ENCODE measurements at places on chromosomes 16 and 17.

DNA sequence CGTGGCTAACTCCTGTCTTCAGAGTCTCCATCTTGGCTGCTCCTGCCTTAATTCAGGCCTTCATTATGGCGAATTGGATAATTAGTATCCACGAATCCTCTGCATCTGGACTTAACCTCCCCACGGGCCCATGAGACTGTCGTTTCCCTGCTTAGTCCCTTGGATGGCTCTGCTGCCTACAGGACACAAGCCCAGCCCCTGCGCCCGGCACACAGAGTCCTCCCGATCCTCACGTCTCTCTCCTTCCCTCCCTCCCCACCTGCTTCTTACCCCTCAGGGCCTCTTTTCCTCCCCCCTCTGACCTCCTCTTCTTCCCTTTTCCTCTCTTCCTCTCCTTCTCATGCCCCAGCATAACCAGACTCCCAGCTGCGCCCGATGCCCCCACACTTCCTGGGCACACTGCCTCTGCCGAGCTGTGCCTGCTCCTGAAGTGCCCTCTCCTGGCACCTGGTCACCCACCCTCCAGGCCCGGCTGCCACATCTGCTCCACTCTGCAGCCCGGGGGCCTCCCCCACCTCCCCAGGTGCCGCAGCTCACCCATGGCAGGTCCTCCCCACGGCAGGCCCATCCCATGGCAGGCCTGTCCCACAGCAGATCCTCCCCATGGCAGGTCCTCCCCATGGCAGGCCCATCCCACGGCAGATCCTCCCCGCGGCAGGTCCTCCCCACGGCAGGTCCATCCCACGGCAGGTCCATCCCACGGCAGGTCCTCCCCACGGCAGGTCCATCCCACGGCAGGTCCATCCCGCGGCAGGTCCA lies 45.9 kb downstream of the RPH3AL start:
- no peak overlapping the region for H3K4me3 ChIP-seq
- H3K27me3 ChIP-seq: peaks cover 18% of the 10 kb centered on the region
- H3K36me3 ChIP-seq: no peaks in the 10 kb centered on the region
- DNase-seq: no peak
- H3K4me1 ChIP-seq: no peaks in the 10 kb centered on the region

GRCh38 chr17:40458851-40459482 lies 15.7 kb downstream of the IGFBP4 start:
- H3K4me1 ChIP-seq: peaks cover 29% of the 10 kb centered on the region
- no peak overlapping the region for H3K27ac ChIP-seq
- no peak overlapping the region for H3K4me3 ChIP-seq
- DNase-seq: no peak
- H3K36me3 ChIP-seq: peaks cover 22% of the 10 kb centered on the region

DNA sequence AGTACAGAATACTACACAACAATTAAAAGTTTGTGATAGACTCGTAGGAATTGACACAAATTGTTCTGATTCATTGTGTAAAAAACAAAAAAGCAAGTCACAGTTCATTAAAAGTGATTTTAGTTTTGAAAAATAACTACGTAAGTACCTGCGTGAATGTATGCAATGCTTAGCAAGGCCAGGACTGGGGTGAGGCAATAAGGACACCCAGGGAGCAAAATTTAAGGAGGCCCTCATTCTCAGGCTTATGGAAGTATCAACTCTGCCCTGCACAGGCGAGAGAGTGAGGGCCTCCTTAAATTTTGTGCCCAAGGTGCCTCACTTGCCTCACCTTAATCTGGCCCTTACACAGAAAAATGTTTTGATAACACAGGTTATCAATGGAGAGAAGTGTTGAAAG lies 31.4 kb downstream of the NOG start:
- H3K4me1 ChIP-seq: no peaks in the 10 kb centered on the region
- H3K27ac ChIP-seq: no peak overlapping the region
- peaks cover 5% of the 10 kb centered on the region for H3K27me3 ChIP-seq
- no peak overlapping the region for H3K4me3 ChIP-seq
- no peaks in the 10 kb centered on the region for H3K36me3 ChIP-seq

DNA sequence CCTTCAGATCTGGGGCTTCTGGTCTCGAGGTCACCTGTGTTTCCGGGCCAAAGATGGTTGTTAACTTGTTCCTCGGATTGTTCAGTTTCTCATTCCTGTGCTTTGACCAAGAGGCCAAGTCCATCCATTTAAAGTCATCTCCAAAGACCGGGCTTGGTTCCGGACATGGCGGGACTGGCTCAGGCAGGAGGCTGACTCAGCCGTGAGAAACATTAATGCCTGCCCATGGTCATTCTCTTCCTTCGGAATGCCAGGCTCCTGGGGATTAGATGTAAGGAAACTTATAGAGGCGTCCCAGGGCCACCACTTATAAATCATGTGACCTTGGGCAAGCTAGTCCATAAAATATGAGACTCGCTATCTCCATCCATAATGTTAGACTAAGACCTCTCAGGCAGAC lies 13.6 kb upstream of the NKD1 start:
- no peak overlapping the region for H3K27ac ChIP-seq
- DNase-seq: no peak
- no peak overlapping the region for H3K4me3 ChIP-seq

GRCh38 chr17:39601758-39602532 lies 5.8 kb downstream of the NEUROD2 start:
- H3K4me1 ChIP-seq: no peaks in the 10 kb centered on the region
- no peaks in the 10 kb centered on the region for H3K36me3 ChIP-seq
- no peak overlapping the region for H3K4me3 ChIP-seq
- peaks cover 95% of the 10 kb centered on the region for H3K27me3 ChIP-seq

DNA sequence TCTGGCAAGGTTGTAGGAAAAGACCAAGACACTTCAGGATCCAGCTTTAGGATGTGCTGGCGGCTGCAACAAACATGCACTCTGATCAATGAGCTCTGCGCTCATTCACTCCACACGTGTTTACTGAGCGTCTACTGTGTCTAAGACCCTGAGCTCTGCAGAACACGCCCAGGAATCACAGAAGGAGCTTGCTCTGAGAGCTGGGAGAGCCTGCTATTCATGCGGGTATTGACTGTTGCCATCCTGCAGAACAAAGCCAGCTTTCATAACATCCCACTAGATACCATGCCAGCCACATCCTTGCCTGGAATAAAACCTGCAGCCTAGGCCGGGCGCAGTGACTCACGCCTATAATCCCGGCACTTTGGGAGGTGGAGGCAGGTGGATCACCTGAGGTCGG lies 44.1 kb downstream of the NXN start:
- no peak overlapping the region for H3K4me3 ChIP-seq
- no peaks in the 10 kb centered on the region for H3K36me3 ChIP-seq
- no peak overlapping the region for H3K27ac ChIP-seq

- H3K36me3 ChIP-seq: peaks cover 29% of the 10 kb centered on the region
- H3K27ac ChIP-seq: peak overlapping the region; percentile 89
- peaks cover 29% of the 10 kb centered on the region for H3K4me1 ChIP-seq
- peak overlapping the region; percentile 88 for H3K4me3 ChIP-seq
- DNase-seq: peak; percentile 55
- no peaks in the 10 kb centered on the region for H3K27me3 ChIP-seq
Observed at GRCh38 chr17:78839762-78840529, 668 bp downstream of the USP36 start.

DNA sequence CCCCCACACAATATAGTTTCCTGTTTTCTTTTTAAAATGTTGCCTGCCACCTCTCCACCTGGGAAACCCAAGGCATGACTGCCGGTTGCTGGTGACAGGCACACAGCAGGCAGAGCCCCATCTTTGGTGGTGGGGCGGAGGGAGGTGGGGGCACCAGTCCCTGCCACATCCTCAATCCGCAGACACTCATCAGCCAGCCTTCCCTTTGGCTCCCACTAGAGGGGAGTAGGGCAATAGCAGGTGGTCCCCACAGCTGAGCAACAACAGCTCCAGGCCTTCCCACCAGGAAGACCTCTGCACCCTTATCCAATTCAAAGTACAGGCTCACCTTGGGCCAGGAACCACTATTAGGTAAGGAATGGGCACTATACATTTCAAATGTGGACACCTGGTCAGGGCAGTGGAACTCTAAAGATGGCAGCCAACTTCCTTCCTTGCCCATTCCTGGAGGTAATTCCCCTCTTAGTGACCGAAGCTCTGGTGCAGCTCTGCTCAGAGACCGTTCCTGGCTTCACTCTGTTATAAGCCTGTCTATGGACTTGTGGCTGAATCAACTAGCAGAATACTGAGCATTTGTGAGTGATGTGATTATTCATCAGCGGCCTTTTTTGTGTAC lies 13.9 kb downstream of the RECQL5 start:
- no peaks in the 10 kb centered on the region for H3K4me1 ChIP-seq
- no peak overlapping the region for H3K27ac ChIP-seq
- no peak overlapping the region for H3K4me3 ChIP-seq
- H3K27me3 ChIP-seq: no peaks in the 10 kb centered on the region
- DNase-seq: peak; percentile 12

DNA sequence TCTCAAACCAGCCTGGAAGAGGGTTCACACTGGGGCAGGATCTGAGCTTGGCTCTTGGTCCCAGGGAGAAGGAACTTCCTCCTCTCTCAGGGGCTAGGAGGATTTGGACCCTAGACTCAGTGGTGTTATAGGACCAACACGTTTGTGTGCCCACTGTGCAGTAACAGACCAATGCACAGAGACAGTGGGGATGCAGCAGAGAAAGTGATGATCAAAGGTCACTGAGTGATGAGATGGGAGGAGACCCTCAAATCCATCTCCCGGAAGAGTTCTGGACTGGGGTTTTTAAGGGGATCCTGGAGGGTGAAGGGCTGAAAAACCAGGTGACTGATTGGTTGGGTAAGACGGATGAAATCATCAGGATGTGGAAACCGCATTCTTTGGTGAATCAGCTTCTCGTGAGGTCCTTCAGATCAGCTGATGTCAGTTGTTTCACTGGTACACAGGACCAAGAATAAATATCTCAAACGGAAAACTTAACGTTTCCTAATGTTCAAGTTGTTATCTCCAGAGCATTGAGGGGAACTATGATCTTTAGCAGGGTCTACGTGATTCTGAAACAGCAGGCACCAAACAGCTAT lies 3.3 kb upstream of the VAC14 start:
- H3K4me1 ChIP-seq: peaks cover 36% of the 10 kb centered on the region
- peak overlapping the region; percentile 91 for H3K27ac ChIP-seq
- peak overlapping the region; percentile 1 for H3K4me3 ChIP-seq
- no peaks in the 10 kb centered on the region for H3K27me3 ChIP-seq
- DNase-seq: peak; percentile 92

- H3K27me3 ChIP-seq: no peaks in the 10 kb centered on the region
- no peak overlapping the region for H3K27ac ChIP-seq
- H3K4me1 ChIP-seq: peaks cover 7% of the 10 kb centered on the region
- H3K4me3 ChIP-seq: no peak overlapping the region
Observed at GRCh38 chr16:81189100-81189664, 49.3 kb upstream of the BCO1 start.

GRCh38 chr17:33318241-33318640 lies 25.1 kb upstream of the ASIC2 start:
- DNase-seq: no peak
- no peak overlapping the region for H3K4me3 ChIP-seq
- no peaks in the 10 kb centered on the region for H3K27me3 ChIP-seq
- H3K27ac ChIP-seq: no peak overlapping the region
- no peaks in the 10 kb centered on the region for H3K36me3 ChIP-seq

DNA sequence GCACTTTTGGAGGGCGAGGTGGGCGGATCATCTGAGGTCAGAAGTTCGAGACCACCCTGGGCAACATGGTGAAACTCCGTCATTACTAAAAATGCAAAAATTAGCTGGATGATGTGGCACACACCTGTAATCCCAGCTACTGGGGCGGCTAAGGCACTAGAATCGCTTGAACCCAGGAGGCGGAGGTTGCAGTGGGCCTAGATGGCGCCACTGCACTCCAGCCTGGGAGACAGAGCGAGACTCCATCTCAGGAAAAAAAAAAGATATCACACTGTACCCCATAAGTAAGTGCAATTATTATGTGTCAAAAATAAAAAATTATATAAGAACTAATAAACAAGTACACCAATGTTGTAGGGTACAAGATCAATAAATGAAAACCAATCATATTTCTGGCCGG lies 200.0 kb downstream of the CDRT15L2 start:
- H3K27ac ChIP-seq: no peak overlapping the region
- H3K4me1 ChIP-seq: no peaks in the 10 kb centered on the region
- DNase-seq: no peak
- no peak overlapping the region for H3K4me3 ChIP-seq

- no peaks in the 10 kb centered on the region for H3K27me3 ChIP-seq
- no peaks in the 10 kb centered on the region for H3K36me3 ChIP-seq
- no peak overlapping the region for H3K27ac ChIP-seq
- H3K4me1 ChIP-seq: peaks cover 19% of the 10 kb centered on the region
Observed at GRCh38 chr16:1775846-1776671, 3.1 kb upstream of the MRPS34 start.

GRCh38 chr16:3281222-3281820 lies 2.0 kb upstream of the ZNF263 start:
- H3K27me3 ChIP-seq: peaks cover 6% of the 10 kb centered on the region
- no peak for DNase-seq
- no peak overlapping the region for H3K27ac ChIP-seq
- peaks cover 5% of the 10 kb centered on the region for H3K36me3 ChIP-seq
- peaks cover 20% of the 10 kb centered on the region for H3K4me1 ChIP-seq

DNA sequence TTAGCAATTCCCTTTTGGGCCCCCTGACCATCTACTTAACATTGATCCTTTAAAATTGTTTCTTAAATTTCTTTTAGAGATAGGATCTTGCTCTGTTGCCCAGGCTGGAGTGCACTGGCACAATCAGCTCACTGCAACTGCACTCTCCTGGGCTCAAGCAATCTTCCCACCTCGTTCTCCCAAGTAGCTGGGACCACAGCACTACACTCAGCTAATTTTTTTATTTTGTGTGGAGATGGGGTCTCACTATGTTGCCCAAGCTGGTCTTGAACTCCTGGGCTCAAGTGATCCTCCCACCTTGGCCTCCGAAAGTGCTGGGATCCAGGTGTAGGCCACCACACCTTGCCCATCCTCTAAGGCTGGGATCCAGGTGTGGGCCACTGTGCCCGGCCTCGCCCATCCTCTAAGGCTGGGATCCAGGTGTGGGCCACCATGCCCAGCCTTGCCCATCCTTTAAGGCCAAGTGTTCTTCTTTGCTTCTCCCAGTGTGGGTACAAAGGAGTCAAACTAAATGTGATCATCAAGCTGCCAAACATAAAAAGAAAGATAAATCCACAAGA lies 13.2 kb downstream of the C16orf95 start:
- DNase-seq: no peak
- no peaks in the 10 kb centered on the region for H3K27me3 ChIP-seq
- no peaks in the 10 kb centered on the region for H3K4me1 ChIP-seq
- H3K27ac ChIP-seq: no peak overlapping the region

DNA sequence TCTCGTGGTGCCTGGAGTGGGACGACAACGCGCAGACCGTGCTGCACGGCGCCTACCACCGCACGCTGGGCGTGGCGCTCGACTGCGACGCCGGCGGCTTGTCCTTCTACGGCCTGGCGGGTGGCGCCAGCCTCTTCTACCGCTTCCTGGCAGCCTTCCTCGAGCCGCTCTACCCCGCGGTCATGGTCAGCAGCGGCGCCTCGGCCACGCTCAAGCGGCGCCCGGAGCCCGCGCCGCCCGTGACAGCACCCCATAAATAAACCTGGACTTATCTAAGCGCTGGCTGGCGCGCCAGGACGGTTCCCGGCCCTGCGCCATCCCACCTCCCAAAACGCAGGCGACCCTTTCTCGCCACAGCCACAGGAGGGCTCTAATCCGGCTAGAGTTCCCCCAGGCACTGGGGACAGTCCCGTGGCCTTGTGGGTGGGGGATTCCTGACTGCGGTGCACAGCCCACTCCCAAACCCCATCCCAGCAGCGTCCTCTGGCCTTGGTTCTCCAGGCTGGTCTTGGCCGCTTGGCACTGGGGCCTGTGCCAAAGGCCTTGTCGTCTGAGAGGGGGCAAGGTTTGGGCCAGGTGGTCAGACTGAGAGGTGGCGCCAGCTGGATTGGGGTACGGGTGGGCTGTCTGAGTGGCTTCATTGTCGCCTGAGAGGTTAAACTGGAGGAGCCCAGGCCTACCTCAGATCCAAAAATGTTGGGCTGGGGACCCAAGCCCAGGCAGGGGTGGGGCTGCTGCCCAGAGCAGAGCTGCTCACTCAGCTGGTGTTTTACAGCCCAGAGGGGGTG lies 10.1 kb upstream of the SLC16A5 start:
- DNase-seq: no peak
- no peak overlapping the region for H3K4me3 ChIP-seq
- H3K4me1 ChIP-seq: peaks cover 28% of the 10 kb centered on the region
